ENCODE measurements at places on chromosomes 16 and 17. TPM values are rescaled to one million over a fixed set of nuclear protein-coding genes. Genes with fewer than 3 reads are reported as not detected.

CARD14 gene
- total RNA-seq: not detected

WFDC1 gene
- total RNA-seq: not detected

SLC35G6 gene
- total RNA-seq: not detected

SPNS3 gene
- total RNA-seq: 6.4 TPM

CCL8 gene
- not detected for total RNA-seq

RNF135 gene
- total RNA-seq: 5.8 TPM

CCL4 gene
- total RNA-seq: 290 TPM

NPIPA1 gene
- total RNA-seq: 99.1 TPM

FADS6 gene
- not detected for total RNA-seq

IL17C gene
- 0.18 TPM for total RNA-seq

ABCC12 gene
- not detected for total RNA-seq

MYOCD gene
- total RNA-seq: not detected

DHRS11 gene
- total RNA-seq: 9.2 TPM

KRTAP2-1 gene
- total RNA-seq: not detected

NPIPA5 gene
- total RNA-seq: 0.46 TPM

BRD7 gene
- 104 TPM for total RNA-seq

GUCY2D gene
- total RNA-seq: not detected

KCNJ18 gene
- not detected for total RNA-seq

TPSD1 gene
- not detected for total RNA-seq

CACNG3 gene
- not detected for total RNA-seq

PPP1R27 gene
- total RNA-seq: not detected

RNF222 gene
- not detected for total RNA-seq

SOX15 gene
- 0.16 TPM for total RNA-seq

SLC47A1 gene
- total RNA-seq: not detected

HOXB2 gene
- total RNA-seq: 2.8 TPM

TTYH2 gene
- 2.7 TPM for total RNA-seq

MT1H gene
- 0.61 TPM for total RNA-seq

CLN3 gene
- 19.0 TPM for total RNA-seq

ACTG1 gene
- total RNA-seq: 4,119 TPM

KRTAP4-5 gene
- not detected for total RNA-seq

ZC3H7A gene
- total RNA-seq: 95.1 TPM
